Stimulated activated CD8-positive, alpha-beta memory T cell treated with anti-CD3 and anti-CD28 coated beads, Interleukin-4, amount 100 ng/mL, for 1 hour (primary cell): ENCODE measurements at places on chromosomes 12 and 14.

DNA sequence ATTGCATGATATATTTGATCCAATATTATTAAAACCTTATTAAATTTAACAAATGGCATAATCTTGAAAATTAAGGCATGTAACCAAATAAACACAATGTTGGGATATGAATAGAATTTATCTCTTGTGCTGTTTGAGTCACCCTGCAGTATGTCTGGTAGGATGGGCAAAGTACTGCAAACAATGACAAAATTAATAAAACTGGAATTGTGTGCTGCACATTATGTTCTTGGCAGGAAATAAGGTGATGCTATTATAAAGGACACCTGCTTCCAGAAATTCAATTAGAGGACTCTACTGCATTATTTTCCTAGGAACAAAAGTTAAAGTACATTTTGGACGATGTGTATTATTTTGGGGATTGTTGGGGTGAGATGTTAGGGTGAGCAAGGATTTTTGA lies 132.7 kb downstream of the PPFIA2 start:
- DNase-seq: no peak

- no peak for DNase-seq
These were observed 1.1 kb downstream of the SAV1 start for GRCh38 chr14:50666772-50667683.

DNA sequence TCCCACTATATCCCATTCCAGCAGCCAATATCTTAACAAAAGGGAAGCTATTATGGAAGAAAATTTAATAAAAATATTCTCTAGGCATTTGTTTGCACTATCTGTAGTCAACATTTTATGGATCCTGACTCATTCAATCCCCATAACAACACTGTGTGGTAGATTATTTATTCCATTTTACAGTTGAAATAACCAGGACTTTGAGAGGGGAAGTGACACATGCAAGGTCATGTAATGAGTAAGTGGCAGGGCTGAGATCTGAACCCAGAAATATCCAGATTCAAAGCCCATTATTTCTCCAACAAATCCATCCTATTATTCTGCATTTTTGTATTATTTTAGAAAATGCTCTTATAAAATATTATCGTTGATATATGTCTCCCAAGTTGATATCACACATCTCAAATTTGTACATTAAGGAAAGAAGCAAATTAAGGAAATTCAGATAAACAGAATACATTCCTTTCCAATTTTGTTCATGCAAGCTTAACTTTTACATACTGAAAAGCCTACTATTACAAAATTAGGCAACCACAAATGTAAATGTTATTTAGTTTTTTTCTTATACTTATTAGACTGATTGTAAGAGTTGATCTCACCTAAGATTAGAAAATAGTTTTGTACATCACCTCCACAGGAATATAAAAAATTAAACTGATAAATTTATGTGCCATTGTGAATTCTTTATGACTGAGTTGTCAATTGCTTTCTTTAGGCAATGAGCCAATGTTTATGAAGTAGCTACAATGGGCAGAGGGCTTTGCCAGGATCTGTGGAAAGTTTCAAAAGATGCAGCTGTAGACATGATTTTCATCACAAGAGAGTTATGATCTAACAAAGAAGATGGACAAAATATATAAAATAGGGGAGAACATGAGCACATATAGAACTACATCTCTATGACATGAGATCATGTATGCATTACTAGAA lies 55.1 kb upstream of the E2F7 start:
- DNase-seq: no peak

- DNase-seq: no peak
These were observed 16.0 kb upstream of the CMAS start for GRCh38 chr12:22029991-22030390.

DNA sequence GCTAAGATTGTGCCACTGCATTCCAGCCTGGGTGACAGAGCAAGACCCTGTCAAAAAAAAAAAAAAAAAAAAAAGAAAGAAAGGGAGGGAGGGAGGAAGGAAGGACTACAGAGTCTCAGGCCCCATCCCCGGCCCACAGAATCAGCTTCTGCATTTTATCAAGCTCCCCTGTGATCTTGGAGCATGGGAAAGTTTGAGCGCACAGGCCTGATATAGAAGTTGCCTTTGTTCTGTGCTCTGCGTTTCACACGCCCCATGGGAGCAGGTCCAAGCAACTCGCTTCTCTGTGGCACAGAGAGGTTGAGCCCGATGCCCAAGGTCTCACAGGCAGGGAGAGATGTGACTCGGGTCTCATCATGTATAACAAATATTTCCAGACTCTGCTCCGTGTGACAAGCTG lies 101.8 kb downstream of the PHETA1 start:
- DNase-seq: no peak

GRCh38 chr12:22271023-22271422 lies 63.5 kb downstream of the ST8SIA1 start:
- no peak for DNase-seq

DNA sequence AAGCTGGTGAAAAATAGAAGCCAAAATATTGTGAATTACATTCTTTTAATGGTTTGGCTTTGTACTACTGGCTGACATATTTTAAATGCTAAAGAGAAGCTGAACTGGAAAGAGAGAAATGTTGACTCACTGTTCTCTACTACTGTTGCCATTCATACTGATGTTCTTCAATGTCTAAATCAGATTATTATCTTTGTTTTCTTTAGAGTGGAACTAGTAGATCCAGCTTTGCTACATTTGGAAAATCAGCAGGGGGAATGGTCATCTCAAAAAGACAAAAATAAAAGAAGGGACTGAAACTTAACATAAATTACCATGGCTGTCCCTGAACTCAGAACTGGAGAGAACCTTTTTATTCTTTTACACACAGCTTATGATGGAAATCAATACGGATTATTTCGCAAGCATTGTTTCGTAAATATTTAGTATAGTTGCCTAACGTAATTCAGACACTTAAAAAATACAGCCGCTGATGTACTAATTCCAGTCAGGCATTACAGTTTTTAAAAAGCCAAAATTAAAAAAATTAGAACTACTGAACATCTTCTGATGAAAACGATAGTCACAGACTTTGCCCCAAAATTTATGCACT lies 76.3 kb upstream of the OTX2 start:
- DNase-seq: no peak

DNA sequence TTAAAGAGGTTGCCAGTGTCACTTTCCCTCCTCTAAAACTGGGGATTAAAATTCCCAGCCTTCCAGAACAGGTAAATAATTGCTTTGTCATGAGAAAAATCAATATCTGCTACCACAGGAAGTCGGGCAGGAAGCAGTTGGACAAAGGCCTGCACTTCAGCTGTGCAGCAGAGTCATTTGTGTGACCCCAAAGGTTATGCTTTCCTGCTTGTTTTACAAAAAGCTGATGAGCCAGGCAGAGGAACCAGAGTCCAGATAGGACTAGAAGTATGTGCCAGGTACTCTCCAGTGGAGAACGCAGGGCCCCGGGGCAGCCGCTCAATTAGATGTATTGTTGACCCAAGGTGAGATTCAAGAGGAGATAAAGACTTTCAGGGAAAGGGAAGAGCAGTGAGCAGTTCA lies 117.1 kb upstream of the FRMD6 start:
- no peak for DNase-seq

DNA sequence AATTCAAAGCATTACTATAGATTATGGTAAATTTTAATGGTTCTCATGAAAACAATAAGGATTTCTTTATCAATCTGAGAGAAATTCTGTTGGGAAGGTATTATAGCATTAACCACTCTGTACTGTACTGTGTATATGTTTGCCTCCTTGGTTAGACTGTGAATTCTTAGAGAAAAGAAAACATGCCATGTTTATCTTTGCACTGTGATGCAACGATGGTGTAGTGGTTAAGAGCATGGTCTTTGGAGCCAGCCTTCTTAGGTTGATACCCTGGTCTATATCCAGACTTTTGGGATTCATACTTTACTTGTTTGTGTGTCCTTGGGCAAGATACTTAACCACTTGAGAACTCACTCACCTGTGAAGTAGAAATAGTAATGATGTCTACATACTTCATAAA lies 32.2 kb upstream of the NUBPL start:
- no peak for DNase-seq

GRCh38 chr12:108637222-108637971 lies 3.7 kb upstream of the SELPLG start:
- DNase-seq: no peak

GRCh38 chr14:103699901-103700752 lies 15.1 kb downstream of the XRCC3 start:
- DNase-seq: no peak

DNA sequence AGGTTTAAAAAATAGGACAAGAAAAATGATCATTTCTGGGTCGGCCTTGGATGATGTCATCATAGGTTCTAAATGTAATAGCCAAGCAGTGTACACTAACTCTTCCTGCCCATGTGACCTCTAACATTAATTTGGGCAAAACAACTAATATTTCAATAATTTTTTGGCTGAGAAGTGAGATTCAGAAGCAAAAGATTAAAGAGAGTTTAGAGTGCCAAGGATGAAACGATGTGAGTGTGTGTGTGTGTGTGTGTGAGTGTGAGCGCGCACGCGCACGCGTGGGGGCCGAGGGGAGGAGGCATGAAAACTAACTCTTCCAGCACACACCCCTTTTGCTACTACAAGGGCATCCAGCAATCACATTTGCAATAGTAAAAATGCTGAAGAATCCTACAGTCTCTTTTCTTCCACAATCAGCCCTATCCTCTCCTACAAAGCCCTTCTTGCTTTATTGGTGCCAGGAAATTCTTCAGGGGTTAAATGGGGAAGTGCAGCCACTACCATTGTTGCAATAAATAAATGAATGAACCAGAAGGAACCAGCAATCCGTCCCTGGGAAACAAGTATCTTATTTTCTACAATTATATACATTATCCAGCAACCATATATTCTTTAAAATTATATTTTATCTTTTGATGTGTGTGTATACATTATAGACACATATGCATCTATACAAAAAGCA lies 52.9 kb downstream of the PEBP1 start:
- DNase-seq: no peak

GRCh38 chr14:99157676-99158075 lies 114.3 kb downstream of the BCL11B start:
- no peak for DNase-seq

GRCh38 chr14:68295316-68295816 lies 475.8 kb downstream of the RAD51B start:
- no peak for DNase-seq

DNA sequence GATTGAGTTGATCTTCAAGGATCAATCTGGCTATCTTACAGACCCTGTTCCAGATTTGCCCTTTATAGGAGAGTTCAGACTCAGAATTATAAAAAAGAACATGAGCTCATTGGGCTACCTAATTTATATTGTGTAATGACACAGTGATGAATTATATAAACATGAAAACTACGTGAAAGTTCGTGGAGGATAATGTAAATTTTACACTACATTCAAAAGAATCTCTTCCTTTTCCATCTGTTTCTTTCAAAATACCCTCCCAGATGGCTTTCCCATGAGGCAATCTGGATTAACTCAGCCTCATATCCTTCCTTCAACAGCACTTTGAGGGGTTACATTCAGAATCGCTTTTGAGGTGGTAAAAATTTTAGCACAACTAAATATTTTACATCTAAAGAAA lies 129.3 kb downstream of the HMGA2 start:
- no peak for DNase-seq

- DNase-seq: no peak
These were observed 104.6 kb downstream of the DAAM1 start for GRCh38 chr14:59292921-59293534.

- no peak for DNase-seq
These were observed 298.6 kb downstream of the AKAP6 start for GRCh38 chr14:32627545-32628298.

GRCh38 chr12:104490186-104490585 lies 33.4 kb downstream of the CHST11 start:
- no peak for DNase-seq

DNA sequence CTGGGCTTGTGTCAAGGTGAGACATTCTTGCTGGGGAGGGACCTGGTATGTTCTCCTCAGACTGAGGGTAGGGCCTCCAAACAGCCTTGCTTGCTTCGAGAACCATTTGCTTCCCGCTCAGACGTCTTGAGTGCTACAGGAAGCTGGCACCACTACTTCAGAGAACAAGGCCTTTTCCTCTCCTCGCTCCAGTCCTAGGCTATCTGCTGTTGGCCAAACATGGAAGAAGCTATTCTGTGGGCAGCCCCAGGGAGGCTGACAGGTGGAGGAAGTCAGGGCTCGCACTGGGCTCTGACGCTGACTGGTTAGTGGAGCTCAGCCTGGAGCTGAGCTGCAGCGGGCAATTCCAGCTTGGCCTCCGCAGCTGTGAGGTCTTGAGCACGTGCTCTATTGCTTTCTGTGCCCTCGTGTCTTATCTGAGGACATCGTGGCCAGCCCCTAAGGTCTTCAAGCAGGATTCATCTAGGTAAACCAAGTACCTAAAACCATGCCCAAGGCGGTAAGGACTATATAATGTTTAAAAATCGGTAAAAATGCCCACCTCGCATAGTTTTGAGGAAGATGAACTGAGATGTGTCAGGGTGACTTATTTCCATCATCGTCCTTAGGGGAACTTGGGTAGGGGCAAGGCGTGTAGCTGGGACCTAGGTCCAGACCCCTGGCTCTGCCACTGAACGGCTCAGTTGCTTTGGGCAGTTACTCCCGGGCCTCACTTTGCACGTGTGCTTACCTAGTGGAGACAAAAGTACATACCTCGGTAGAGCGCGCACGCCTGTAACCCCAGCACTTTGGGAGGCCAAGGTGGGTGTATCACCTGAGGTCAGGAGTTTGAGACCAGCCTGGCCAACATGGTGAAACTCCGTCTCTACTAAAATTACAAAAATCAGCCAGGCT lies 4.3 kb downstream of the GAPDH start:
- DNase-seq: no peak

GRCh38 chr14:103101963-103102688 lies 7.6 kb downstream of the EXOC3L4 start:
- DNase-seq: no peak

DNA sequence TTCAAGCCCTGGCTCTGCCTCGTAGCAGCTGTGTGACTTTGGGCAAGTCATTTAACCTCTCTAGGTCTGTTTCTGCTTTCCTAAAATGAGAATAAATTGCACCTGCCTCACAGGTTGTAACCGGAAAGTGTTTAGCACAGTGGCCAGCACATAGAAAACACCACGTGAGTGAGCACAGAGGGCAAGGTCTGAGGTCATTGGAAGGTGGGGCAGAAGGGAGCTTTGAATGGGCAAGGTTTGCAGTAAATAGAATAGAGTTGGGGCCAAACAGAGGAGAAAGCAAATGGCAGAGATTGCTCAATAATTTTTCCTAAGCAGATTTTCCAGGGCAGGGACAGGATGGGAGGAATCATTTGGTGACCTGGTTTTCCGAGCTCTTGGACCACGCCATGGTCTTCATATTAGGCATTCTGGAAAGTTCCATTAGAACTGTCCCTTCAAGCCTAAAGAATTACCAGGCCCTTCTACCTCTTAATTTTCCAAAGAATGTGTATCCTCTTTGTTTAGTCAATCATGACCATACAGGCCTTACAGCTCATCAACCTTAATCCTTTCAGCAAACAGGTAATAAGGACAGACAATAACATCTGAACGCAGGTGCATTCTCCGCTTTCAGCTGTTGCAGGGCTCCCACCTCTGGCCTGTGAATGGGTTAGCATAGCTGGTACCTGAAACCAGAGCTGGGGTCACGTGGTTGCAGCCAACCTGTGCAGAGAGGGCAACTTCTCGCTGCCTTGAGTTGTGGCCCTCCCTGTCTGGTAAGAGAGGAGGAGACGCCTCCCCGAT lies 53.8 kb downstream of the VWF start:
- DNase-seq: no peak

- no peak for DNase-seq
These were observed 105.5 kb downstream of the NUAK1 start for GRCh38 chr12:106033161-106033675.
